ENCODE measurements at places on chromosomes 12 and 14.

- no peak for DNase-seq
These were observed 111.4 kb downstream of the DACT1 start for GRCh38 chr14:58749066-58749669.

DNA sequence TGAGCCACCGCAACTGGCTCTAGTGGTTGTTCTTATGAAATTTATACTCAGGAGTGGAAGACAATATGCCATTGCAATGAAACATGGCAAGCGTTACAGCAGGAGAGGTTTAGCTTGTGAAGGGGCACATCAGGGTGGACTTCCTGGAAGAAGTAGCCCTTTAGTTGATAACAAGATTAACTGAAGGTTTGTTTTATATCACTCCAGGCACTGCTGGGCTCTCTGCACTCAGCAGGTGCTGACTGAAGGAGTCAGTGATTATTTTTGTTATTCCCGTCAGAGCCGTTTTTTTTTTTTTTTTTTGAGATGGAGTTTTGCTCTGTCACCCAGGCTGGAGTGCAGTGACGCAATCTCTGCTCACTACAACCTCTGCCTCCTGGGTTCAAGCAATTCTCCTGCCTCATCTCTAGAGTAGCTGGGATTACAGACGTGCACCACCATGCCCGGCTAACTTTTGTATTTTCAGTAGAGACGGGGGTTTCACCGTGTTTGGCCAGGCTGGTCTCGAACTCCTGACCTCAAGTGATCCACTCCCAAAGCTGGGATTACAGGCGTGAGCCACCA lies 17.6 kb upstream of the GPR68 start:
- DNase-seq = no peak

DNA sequence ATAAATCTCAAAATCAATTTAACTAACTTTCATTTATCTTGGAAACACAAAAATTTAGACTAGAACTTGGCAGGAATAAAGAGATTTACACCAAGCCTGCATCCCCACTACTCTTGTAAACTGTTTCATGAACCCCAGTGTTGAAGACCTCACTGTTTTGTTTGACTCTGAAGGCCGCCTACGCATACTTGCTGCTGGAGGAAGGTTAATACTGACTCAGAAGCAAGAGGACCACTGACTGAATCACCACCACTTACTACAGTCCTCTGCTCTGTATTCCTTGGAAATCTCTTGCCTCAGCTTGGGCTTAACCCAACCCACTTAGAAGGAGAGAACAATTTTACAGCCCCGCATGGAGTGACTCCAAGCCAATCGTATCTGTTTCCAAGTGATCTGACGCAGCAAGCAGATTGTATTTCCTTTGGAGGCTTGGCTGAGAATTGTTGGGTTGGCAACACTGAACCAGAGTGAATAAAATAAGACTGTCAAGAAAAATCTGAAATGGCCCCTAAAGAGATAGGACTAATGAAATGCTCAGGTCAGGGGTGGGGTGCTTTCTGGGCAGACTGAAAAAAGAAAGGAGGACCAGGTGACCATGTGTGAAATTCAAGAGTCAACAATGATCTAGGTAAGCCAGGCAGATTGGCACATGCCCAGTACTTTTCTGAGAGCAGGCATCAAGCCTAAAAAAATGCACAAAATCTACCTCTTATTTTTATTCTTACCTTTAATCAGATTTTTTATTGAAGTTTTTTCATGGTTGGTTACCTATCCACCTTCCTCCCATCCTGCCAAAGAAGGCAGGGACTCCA lies 248.6 kb downstream of the ZFP36L1 start:
- no peak for DNase-seq

- DNase-seq = no peak
These were observed 20.3 kb downstream of the SLC8A3 start for GRCh38 chr14:70168406-70168805.

DNA sequence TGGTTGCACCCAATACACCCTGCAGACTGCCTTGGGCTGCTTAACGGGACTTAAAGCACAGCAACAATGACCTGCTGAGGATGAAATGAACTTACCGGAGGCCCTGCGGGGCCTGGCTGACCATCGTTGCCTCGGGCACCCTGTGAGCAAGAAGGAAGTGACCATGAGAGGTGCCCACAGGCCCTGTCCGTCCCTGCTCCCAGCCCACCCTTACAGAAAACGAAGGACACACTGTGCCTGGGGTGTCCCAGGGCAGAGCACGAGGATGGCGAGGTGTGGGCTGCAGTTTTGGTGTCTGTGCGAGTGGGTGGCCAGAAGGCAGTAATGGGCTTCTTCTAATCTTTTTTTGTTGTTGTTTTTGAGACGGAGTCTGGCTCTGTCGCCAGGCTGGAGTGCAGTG lies 14.6 kb downstream of the COL2A1 start:
- no peak for DNase-seq

All from amygdala (tissue), 56 donors.